ENCODE measurements at places on chromosomes 6 and 20.

DNA sequence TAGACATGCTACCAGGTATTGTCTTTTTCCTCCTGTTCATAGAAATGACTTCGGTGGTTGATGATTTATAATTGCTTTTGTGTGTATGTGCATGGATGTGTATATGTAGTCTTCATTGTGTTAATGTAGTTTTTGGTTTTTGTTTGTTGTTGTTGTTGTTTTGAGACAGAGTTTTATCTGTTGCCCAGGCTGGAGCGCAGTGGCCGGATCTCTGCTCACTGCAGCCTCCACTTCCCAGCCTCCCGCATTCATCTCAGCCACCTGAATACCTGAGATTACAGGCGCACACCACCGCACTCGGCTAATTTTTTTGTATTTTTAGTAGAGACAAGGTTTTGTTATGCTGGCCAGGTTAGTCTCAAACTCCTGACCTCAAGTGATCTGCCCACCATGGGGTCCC lies 75.2 kb downstream of the HFE start:
- no peak for DNase-seq

DNA sequence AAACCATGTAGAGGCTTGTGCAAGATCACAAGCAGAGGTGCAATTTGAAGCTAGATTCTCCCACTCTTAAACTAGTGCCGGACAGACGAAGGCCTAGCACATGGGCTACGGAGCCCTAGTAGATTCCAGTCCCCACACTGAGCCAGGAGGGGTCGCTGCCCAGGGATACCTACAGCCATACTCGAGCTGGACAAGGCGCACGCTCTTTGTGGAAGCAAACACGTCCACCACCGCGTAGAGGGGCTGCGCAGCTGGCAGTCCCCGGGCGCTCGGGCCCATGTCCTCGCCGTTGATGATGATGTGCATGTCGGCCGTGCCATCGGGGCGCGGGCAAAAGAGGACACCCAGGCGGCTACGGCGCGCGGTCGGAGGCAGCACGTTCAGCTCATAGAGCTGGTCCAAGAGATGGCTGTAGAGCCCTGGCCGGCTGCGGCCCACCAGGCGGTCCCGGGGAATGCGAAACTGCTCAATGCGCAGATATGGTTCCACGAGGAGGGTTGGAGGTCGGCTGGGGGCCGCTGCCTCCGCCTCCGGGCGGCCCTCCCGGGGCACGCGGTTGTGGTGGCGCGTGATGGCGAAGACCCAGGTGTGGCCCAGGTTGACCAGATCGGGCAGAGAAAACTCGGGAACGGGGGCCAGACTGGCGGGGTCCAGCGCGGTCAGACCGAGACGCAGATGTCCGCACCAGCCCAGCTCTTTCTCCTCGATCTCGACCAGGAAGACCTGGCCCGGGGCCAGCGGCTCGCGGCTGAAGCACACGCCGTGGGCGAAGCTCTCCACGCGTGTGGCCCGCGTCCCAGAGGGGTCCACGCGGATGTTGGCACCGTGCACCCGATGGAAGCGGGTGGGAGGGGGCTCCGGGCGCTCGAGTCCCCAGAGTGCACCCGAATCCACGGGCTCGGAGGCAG lies 677 bp downstream of the NEURL2 start:
- DNase-seq: peak; percentile 60

DNA sequence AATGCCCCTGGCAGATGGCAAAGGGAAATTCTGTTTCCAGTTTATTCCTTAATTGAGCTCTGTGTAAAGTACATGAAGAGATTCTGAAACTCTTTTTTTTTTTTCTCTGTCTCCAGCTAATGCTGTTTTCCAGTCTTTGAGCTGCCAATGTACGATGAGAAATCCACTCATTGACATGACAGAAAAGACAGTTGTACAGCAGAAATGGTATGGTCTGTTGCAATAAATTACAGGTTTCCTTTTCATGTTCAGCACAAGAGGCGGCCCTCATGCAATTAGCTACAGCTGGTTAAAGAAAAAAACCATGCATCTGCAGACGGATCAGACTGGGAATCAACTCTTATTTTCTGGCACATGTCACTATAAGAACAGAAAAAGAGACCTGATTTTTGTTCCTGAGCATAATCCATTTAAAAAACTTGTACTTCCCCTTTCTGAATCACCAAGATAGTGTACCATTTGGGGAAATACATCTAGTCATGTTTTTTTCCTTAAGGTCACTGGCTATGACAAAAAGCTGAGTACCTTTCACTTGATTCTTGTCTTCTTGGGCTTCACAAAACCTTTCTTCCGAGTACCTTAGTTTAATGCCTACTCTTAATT lies 289.8 kb upstream of the PREP start:
- DNase-seq: peak; percentile 64

GRCh38 chr6:490251-491037 lies 98.9 kb downstream of the IRF4 start:
- no peak for DNase-seq

DNA sequence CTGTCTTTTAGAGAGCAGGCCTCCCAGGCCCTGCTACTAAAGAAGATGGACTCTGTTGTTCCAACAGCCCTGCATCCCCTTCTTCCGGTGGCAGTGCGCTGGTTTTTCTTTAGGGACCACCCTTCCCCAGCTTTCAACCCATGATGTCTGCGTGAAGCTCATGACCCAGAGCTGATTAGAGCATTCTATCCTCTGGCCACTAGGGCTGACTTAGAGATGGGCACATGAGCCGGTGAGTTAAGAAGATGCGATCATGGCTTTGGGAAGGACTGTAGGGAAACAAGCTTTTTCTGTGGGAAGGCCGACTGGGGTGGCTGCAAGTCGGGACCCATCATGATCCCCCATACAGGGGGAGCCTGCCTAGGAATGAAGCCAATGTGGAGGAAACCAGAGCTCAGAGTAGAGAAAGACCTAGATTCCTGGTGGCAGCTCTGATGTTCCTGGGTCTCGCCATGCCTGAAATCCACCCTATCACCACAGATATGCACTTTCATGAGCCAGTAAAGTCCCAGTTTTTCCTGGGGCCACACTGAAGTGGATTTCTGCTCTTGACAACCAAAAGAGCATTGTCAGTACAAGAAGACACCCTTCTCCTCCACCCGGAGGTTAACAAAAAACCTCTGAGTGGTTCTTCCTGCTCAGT lies 29.1 kb upstream of the STX16 start:
- DNase-seq: no peak

GRCh38 chr6:106512048-106512967 lies 117.0 kb downstream of the RTN4IP1 start:
- DNase-seq: no peak

GRCh38 chr6:54264581-54265272 lies 43.5 kb upstream of the TINAG start:
- no peak for DNase-seq

- DNase-seq: no peak
Observed at GRCh38 chr6:127851197-127851596, 49.7 kb downstream of the THEMIS start.
